ENCODE measurements at places on chromosomes 11 and 22.

- DNase-seq: no peak
These were observed 3.4 kb upstream of the NDUFC2 start for GRCh38 chr11:78083021-78083420.

- no peak for DNase-seq
These were observed 11.2 kb downstream of the RTN4RL2 start for GRCh38 chr11:57471496-57471895.

GRCh38 chr22:37630839-37631435 is 8.5 kb upstream of the SH3BP1 start:
- no peak for DNase-seq

DNA sequence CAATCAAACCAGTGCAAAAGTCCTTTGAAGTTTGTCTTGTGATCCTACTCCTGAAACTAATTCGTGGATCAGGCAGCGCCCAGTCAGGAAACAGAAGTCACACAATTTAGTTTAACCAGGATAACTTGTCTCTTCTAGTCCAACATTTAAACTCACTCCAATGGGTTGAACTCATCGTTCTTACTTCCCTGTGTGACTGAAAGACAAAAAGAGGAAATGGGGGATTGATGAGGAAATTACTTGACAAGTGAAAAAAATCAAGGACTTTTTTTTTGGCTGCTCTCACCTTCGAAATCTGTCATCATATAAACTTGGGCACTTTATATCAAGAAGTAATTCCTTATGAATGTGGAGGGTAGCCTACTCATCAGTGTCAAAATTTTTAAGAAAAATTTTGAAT is 78.4 kb downstream of the HSD17B12 start:
- DNase-seq: no peak

GRCh38 chr11:111378185-111378860 is 752 bp downstream of the POU2AF1 start:
- no peak for DNase-seq

DNA sequence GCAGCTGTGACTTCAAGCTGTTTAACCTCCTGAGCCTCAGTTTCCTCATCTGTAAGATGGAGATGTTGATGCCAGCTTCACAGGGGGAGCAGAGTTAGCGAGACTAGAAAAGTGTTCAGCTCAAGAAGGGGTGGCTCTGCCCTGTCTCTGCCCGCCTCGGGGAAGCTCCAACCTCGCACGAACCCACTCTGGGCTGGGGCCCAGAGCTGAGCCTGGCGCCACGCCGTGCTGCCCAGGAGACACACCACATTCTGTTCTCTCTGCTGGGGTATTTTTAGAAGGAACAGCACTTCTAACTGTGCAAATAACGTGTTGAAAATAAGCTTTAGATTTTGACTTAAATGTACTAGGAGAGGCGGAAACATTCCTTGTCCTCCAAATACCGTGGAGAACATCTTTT is 74.1 kb downstream of the PHF21B start:
- DNase-seq: no peak

DNA sequence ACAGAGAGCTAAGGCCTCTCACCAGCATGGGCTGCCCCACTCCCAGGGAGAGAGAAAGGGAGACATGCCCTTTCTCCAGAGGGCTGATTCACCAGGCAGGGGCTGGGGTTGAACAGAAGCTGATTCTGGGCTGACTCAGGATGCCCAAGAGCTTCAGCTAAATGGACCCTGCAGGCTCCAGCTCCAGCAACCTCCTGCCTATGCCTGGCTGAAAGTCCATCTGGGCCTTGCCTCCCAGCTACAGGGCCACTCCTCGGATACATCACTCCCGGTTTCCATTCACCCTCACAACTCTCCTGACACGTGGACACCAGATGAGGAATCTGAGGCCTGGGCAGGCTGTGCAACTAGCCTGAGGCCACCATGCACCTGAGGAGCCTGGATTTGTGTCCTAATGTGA is 215.5 kb downstream of the BUD13 start:
- peak; percentile 6 for DNase-seq

- no peak for DNase-seq
These were observed at the start of gene ARSA for GRCh38 chr22:50627642-50628542. ARSA (minus strand) TSS chr22:50628152; CDS start chr22:50627779, 373 bp downstream.

DNA sequence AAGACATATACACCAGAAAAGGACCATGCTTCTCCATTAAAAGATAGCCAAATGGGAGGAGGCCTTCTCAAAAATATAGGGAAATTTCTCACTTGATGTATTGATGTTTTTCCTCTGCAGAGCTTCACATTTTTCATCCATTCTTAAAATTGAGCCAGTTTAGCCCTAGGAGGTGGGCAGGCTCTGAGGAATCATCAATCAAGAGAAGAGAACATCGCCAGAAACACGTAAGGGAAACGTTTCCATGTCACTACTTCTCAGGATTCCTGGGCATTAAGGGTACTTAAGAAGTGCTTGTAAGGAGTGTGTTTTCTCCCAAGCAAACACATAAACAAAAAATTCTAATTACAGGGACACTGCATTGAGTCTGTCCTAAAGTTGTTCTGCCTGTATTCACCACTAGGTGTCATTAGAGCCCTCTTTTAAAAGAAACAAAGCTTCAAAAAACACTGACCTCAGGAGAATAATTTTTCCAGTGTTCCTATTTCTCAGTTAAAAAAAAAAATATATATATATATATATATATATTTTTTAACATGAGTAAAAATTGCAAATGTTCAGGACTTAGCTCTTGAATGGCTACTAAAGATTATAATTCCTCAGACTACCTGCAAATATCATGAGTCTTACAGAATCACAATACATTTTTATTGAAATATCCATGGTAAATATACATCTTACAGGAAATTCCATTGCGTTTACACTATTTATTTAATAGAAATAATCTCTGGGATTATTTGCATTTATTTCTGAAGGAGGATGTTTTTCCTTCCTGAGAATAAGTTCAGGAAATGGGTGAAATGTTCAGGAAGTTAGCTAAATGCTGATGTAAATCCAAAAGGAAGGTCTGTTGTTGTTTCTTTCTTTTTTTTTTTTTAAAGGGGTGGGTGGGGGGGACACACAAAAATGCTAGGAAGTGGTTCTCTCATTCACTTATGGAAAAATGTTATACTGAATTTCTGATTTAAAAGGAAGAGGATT is 16.0 kb downstream of the FZD4 start:
- no peak for DNase-seq

- DNase-seq: no peak
These were observed 9.8 kb downstream of the MRPL48 start for GRCh38 chr11:73797457-73797856.

DNA sequence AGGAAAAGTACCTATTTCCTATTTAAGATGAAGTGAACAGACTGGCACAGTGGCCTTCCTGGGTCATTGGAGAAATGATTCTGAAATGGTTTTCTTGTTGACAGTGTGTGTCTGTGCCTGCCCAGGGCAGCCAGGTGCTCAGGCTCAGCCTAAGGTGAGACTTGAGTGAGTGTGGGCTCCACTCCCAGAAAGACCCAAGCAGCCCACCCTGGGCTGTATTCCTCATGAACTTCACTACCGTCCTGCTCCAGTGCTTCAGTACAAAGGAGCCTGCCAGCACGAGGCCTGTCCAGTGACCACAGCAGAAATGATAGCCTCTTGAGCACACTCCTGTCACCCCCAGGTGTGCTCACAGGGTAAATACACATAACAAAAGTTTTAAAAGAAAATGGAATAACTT is 49.5 kb downstream of the GAB4 start:
- DNase-seq: no peak

DNA sequence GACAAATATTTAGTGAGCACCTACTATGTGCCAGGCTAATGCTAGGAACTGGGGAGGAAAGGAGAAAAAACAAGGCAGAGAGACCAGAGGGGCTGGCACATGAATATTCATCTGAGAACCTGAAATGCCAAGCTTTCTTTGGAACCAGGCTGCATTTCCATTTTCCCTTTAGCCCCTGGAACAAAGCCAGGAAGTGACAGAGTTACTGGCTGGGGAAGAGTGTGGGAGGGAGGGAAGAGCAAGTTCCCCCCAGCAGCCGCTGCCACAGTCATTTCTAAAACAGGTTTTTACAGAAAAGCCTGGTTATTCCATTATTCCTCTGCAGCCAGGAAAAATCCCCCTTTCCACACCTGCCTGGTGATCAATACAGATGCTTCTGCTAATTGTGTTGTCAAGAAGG is 97.0 kb downstream of the SPON1 start:
- DNase-seq: no peak

GRCh38 chr11:130813196-130813595 is 103.1 kb downstream of the SNX19 start:
- no peak for DNase-seq

- no peak for DNase-seq
These were observed 74.2 kb downstream of the TRMU start for GRCh38 chr22:46409631-46410210.

- no peak for DNase-seq
These were observed 107.0 kb downstream of the SHANK2 start for GRCh38 chr11:71145368-71145767.

DNA sequence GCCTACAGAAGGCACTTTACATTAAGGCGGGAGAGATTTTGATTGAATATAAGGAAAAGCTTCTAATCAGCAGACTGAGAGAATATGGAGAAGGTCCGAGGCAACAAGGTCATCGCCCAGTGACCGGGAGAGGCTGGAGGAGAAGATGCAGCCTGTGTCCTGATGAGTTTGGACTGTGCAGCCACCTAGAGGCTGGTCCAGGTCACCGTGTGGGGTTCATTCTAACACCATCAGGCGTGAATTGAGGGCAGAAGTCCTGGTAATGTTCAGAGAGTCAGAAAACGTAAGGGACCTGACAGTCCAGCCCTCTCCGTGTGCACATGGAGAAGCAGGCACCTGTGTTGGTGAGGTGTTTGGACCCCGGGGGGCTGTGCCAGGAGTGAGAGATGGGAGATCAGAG is 102.7 kb downstream of the FEZ1 start:
- DNase-seq: no peak

GRCh38 chr11:15888556-15889345 is 467.6 kb downstream of the SOX6 start:
- no peak for DNase-seq

- no peak for DNase-seq
These were observed 20.2 kb downstream of the IGSF9B start for GRCh38 chr11:133936592-133936991.

- no peak for DNase-seq
These were observed 294.0 kb upstream of the CTSC start for GRCh38 chr11:88631497-88631896.

- DNase-seq: no peak
These were observed 620.7 kb upstream of the ARHGAP42 start for GRCh38 chr11:100066399-100066798.

DNA sequence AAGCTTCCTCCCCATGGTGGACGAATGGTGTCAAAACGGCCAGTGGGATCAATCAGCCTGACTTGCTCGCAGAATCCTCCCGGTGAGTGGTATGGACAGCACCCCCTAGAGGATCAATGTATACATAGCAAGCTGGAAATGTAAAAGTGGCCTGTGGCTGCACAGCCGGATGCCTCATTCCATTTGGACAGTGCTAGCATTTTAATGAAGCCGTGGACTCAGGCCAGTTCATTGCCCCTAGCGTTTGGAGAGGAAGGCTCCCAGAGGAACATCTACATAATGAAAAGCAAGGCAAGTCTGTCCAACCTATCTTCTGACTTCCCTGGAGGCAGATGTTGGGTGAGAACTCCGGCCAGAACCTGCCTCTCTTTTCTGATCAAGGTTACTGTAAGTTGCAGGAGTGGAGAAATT is 942.3 kb downstream of the NTM start:
- no peak for DNase-seq

GRCh38 chr11:122727101-122727929 is 71.8 kb downstream of the UBASH3B start:
- DNase-seq: no peak

- DNase-seq: no peak
These were observed 208.5 kb downstream of the TENM4 start for GRCh38 chr11:79232346-79232745.

DNA sequence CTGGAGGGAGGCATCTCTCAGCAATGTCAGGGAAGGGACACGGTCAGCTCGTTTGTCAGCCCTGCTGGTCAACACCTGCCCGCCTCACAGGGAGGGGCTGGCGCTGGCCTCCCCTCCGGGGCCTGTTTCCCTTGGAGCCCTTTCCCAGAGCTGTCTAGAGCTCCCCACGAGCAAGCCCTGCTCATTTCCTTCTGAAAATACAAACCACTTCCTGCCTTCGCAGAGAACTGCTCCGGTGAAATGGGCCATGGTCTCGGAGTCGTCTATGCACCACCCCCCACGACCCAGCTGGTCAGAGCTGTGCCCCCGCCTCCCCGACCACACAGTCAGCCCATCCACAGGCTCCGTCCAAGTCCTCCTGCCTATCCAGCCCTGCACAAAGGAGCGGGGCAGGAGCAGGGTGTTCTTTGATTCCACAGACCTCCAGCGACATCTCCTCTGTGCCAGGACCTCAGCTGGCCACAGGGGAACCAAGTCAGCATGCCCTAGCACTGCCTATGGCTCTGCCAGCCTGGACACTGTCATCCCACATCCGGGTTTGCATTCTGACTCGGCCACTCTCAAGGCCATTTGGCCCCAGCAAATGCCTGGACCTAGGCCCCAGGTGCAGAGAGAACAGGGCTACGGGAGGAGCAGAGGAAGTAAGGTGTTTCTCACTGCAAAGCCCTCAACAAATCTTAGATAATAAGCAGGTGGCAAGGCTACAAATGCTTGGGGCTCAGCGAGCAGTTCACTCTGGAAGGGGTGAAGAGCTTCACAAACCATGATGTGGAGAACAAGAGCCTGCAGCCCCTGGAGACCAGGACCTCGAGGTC is 82.1 kb upstream of the WNT11 start:
- DNase-seq: no peak

- DNase-seq: no peak
These were observed 40.8 kb downstream of the CDPF1 start for GRCh38 chr22:46209262-46209661.

GRCh38 chr11:111456859-111457730 is 55.1 kb downstream of the BTG4 start:
- DNase-seq: no peak

DNA sequence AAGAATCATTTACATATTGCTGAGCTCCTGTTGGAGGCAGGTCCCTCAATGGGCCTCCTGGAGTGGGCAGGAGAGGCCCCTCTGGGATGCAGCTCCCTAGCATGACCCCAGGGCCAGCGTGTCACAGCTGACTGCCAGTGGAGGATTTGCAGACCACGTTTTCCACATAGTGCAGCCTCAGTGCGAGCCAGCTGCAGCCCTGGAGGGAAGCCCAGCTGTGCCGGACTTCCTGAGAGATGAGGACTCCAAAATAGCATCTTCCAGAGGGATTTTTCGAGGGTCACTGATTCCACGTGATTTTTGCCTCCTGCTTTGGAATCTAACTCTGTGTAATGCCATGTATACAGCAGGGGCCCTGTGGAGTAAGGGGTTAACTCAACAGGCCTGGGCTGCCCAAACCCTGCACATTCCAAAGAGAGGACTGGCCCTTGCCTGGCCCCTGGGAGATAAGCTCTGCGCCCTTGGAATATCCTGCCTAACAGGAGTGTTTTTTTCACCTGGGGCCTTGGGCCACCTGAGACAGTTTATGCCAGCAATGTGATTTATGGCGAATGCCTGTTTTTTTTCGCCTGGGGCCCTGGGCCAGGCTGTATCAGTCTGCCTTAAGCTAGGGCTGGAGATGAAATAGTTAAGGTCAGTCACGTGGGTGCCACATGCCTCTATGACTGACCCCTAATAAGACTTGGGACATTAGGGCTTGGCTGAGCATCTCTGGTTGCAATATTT is 47.4 kb downstream of the RPS6KA4 start:
- DNase-seq: no peak

GRCh38 chr22:46043816-46044620 is 67.1 kb upstream of the WNT7B start:
- DNase-seq: no peak

GRCh38 chr11:14042686-14043465 is 80.4 kb downstream of the SPON1 start:
- DNase-seq: no peak

- no peak for DNase-seq
These were observed 34.6 kb upstream of the BID start for GRCh38 chr22:17808693-17809403.

- no peak for DNase-seq
These were observed 102.7 kb downstream of the RASSF10 start for GRCh38 chr11:13111813-13112130.

Data from HS-5 (cell line).